ENCODE measurements at places on chromosomes 11 and 22.

- no peak for DNase-seq
Measured at GRCh38 chr11:23353611-23354010, 493.3 kb upstream of the CCDC179 start.

GRCh38 chr11:30257058-30257457 is 26.2 kb downstream of the FSHB start:
- no peak for DNase-seq

DNA sequence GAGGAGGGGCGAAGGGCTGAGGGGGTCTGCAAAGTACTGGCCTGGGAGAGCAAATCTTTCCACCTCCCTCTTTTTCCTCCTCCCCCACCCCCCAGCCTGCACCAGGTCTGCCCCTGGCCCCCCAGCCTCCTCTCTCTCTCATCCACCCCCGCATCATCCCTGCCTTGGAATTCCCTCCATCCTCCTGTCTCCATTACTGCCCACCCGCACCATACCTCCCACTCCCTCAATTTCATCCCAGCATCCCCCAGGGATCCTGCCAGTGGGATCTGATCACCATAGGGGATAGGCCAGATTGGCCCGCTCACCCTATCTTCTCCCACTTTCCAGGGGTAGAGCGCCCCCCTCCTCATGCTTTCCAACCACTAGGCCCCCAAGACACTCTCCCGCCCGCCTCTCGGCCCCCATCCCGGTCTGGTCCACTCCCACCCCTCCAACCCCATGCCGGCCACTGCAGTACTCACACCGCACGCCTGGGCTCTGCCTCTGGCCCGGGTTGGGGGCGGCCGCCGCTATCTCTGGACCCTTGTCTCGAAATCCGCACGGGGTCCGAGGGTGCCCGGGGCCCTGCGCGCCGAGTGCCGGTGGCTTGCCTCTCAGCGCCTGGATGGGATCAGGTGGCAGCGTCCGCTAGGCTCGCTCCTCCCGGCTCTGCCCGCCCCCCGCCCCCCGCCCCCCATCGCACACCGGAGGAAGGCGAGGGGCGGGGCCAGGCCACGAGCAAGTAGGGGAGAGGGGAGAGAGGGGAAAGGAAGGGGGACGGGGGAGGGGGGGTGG is at the start of gene GAL3ST3:
Gene GAL3ST3, minus strand, starts transcription at position 615 of the 777 bp plus-strand sequence. CDS start 3,746 bp downstream, outside the sequence.
- no peak for DNase-seq

DNA sequence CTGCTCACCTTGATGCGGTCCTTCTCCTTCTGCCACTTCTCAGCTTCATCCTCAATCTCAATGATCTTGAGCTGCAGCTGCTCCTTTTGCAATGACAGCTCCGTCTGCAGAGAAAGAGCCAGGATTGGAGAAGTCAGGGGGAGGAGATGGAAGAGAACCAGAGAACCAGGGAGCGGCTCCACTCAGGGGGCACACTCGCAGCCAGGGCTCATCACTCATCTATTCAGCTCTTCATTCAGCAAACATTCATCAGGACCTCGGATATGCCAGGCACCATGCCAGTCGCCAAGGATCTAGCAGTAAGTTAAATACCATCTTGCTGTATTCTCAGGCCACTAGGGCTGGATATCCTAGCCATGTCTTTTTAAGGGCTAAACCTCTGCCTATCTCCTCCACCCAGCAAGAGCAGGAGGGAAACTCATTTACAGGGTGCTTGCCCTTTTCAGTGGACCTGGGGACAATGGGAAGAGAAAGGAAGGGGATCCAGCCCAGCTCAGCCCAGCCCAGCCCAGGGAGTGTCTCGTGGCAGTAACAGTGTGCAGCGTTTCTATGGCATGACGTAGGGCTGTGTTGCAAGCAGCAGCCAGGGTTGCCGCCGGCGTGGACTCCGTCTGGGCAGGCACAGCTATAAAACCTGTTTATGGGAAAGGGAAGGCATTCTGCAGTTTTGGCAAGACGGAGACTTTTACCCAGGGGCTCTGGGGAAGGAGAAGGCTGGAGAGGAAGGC is 9.4 kb downstream of the TRIM29 start:
- DNase-seq, result no peak

DNA sequence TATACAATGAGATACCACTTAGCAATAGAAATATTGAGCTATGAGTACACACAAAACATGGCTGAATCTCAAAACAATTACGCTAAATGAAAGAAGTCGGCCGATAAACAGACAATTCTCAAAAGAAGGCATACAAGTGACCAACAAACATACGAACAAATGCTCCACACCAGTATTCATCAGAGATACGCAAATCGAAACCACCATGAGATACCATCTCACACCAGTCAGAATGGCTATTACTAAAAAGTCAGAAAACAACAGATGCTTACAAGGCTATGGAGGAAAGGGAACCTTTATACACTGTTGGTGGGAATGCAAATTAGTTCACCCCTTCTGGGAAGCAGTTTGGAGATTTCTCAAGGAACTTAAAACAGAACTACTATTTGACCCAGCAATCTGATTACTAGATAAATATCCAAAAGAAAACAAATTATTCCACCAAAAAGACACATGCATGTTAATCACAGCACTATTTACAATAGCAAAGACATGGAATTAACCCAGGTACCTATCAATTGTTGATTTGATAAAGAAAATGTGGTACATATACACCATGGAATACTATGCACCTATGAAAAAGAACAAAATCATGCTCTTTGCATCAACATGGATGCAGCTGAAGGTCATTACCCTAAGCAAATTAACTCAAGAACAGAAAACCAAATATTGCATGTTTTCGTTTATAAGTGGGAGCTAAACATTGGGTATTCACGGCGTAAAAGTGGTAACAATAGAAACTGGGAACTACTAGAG is 90.9 kb upstream of the GRAMD1B start:
- no peak for DNase-seq

DNA sequence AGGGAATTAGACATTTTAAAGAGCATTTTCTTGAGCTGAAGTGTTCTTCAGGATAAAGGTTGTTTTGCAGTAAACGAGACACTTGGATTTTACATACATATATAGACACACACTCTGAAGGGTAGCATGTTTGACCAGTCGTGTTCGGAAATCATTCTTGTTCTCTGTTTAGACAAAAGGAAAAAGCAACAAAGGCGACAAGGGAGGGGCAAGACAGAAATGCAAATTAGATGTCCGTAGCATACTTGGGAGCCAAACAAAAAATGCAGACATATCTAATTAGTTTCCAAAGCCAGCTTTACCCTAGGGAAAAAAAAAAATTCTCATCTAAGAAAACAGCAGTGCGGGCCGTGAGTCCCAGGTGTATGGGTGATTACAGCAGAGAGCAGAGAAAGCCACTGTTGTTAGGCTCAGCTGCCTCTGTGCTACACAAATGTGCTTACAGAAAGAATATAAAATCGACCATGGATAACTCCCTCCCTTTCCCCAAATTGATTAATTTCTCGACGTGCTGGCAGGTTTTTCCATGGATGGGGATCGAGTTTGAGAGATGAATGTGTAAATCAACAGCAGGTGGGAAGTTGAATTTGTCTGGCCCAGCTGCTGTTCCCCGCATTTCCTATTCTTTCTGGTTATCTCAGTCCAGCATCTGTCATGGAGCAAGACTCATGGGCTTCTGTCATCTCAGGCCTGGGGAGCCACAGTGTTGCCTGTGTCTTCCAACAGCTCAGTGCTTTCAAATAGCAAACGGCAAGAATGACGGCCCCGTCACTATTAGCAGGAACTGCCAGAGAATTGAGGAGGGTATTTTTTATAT is 176.5 kb upstream of the TTC12 start:
- no peak for DNase-seq

DNA sequence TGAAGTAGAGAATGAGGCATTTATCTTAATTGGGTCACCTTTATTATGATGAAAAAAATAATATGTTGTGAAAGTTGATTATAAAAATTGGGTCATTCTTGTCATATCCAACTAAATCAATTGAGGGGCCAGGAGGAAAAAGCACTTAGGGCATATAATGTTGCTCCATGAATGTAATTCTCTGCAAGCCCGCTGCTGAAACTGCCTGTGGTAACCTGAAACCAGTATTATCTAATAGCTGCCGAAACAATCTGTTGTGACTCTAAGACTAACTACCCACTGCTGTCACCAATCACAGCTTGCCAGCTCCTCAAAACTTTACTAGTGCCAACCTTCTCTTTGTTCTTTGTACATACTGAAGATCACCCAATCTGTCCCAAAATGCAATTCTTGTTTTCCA is 115.8 kb downstream of the ATG16L2 start:
- no peak for DNase-seq

GRCh38 chr22:46593211-46593681 is 26.9 kb upstream of the GRAMD4 start:
- no peak for DNase-seq

DNA sequence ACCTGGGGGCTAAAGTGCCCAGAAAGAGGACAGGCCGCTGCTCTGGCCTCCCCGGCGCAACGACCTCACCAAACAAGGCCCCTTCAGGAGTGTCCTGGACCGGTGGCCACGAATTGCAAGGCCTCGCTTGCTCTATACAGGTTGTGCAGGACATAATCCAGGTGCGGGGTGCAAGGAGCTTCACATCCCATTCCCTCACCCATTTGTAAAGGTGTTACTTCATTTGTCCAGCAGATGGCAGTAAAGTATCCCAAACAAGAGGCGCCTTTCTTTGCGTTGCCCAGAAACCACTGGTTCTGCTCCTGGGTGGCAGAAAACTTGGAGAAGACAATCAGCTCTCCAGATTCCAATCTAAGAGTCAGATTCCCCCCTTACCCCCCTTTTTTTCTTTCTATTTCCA is 35.9 kb upstream of the PRDM11 start:
- no peak for DNase-seq

DNA sequence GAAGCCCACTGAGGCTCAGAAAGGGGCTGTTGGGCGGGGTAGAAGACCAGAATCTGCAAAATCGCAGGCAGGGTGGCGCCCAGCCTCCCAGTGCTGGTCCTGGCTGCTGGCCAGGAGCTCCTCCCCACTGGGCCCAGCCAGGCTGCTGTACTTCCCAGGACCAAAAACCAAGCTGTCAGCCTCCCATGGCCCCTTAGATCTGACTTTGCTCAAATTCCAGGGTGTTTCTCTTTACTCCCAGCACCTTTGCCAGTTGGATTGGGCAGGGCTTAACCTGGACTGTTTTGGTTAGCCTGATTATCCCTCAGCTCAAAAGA is 44.2 kb upstream of the WEE1 start:
- no peak for DNase-seq

GRCh38 chr11:34190192-34191139 is 85.0 kb downstream of the NAT10 start:
- DNase-seq, result no peak

- no peak for DNase-seq
Measured at GRCh38 chr22:46708766-46709330, 29.2 kb downstream of the CERK start.

DNA sequence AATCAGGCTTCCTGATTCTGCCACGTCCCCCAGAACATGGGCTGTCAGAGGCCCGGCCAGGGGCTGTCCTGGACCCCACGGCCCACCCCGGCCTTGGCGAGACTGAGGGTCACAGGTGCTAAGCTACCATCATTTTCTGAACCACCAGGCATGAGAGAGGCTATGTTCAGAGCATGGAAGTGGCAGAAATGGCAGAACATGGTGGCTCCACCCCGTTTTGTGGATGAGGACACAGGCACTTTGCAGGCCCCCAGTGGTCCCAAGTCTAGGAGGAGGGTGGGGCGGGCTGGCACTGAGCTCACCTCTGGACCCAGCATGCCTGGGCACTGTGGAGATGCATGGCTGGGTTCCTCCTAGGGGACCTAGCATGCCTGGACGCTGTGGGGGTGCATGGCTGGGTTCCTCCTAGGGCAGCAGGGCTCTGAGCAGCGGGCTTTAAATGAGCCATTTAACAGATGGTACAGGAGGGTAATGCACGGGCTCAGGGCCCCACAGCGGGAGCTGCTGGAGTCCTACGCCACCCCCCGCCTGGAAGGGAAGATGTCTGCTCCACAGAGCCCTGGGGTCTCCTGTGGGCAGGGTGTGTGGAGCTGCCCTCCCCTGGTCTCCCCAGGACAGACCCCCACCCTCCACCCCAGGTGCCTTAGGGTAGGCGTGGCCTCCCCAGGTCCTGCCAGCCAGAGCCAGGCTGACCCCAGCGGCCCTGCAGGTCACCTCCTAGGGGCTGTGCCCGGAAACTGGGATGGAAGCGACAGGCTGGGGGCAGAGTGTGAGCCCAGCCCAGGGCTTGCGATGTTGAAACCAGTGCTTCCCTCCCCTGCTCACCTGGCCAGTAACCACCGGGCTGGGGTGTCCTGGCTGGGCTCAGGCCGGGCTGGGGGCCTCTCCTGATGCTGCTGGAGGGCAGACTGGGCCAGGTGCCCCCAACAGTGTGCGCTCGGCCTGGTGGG is 6.1 kb upstream of the MUC5AC start:
- peak; percentile 18 for DNase-seq

DNA sequence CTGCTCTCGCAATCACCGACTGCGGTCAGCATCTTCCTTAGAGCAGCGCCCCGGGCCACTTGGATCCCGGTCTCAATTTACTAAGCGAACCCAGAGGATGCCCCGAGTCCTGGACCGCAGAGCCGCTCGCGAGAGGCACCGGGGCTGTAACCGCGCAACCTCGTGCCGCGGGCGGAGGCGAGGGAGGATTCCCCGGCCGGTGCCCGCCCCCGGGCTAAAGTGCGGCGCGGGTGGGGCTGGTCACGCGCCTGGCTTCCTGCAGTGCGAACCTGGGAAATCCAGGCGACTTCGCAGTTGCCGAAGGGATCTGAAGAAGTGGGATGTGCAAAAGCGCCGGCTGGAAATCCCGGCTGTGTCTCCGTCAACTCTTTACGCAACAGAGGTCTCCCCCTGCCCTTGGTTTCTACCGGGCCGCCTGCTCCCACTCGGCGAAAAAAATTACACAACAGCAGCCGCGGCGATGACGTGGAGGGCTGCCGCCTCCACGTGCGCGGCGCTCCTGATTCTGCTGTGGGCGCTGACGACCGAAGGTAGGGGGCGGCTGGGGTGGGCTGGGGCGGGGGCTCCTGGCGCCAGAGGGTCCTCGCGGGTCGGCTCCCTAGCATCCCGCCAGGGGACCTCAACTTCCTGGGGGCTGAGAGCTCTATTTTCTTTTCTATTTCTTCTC is at the start of gene NCR3LG1:
Gene NCR3LG1, plus strand, starts transcription at position 291 of the 667 bp plus-strand sequence. Its CDS starts 170 bp downstream, at position 461.
- peak; percentile 36 for DNase-seq

GRCh38 chr11:18191376-18191775 is 18.7 kb downstream of the MRGPRX4 start:
- no peak for DNase-seq

GRCh38 chr11:83070044-83070701 is 1.5 kb downstream of the RAB30 start:
- no peak for DNase-seq

DNA sequence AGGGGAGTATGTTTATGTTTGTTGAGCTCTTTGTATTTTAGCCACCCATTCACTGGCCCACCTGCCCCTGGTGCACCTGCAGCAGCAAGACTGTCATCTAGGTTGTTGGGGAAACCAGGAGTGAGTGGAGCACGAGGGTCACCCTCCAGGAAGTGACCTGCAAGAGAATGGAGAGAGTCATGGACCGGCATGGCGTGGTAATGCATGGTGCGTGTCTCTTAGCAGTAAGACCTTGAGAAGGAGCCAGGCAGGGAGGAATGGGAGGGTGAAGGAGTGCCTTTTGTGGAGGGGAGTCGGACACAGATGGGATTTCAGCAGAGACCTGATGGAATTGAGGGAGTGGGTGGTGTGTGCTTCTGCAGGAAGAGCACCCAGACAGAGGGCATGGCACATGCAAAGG is 37.9 kb downstream of the KCNQ1 start:
- no peak for DNase-seq

- no peak for DNase-seq
Measured at GRCh38 chr11:12628314-12628713, 45.9 kb upstream of the TEAD1 start.

GRCh38 chr11:3840004-3840869 is 522 bp downstream of the RHOG start:
- no peak for DNase-seq
